ENCODE measurements at places on chromosomes 5 and 9.

DNA sequence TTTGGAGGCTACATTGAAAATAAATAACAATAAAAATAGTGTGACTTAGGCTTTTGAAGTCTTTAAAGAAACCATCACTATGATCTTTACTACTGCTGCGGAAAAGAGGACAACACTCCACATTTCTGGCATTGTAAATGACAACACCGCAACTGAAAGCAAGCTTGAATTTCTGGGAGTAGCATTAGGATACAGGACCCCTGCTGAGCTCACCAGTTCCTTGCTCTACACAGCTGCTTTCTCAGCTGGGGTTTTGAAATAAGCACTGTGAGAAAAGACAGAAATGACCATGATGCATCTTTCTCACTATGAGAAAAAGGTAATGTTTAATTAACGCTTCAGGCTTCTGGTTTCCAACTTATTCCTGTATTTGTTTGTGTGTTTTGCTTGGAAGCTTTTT, 168.0 kb downstream of the TAF11L14 start:
- DNase-seq, result no peak

- DNase-seq, result no peak
These were observed 481.9 kb downstream of the ZNF608 start for GRCh38 chr5:124264499-124264898.

DNA sequence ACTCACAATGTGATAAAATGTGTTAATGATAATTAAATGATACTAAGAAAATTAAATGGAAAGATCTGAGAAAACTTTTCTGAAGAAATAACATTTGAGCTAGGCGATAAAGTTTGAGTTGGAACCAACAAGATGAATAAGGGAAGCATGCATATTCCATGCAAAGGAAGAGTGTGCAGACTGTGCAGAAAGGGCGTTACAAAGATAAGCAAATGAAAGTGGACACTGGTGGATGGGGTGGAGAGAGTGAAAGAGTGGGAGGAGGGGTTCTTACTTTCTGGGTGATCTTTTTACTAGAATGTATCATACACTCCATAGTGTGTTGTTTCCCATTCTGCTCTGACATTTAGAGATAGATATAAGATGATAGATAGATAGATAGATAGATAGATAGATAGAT, 138.7 kb downstream of the HTR1A start:
- no peak for DNase-seq

GRCh38 chr9:8600914-8601680, 801.5 kb upstream of the DMAC1 start:
- no peak for DNase-seq

GRCh38 chr9:115412656-115413055, 294.7 kb upstream of the TNC start:
- DNase-seq, result no peak

DNA sequence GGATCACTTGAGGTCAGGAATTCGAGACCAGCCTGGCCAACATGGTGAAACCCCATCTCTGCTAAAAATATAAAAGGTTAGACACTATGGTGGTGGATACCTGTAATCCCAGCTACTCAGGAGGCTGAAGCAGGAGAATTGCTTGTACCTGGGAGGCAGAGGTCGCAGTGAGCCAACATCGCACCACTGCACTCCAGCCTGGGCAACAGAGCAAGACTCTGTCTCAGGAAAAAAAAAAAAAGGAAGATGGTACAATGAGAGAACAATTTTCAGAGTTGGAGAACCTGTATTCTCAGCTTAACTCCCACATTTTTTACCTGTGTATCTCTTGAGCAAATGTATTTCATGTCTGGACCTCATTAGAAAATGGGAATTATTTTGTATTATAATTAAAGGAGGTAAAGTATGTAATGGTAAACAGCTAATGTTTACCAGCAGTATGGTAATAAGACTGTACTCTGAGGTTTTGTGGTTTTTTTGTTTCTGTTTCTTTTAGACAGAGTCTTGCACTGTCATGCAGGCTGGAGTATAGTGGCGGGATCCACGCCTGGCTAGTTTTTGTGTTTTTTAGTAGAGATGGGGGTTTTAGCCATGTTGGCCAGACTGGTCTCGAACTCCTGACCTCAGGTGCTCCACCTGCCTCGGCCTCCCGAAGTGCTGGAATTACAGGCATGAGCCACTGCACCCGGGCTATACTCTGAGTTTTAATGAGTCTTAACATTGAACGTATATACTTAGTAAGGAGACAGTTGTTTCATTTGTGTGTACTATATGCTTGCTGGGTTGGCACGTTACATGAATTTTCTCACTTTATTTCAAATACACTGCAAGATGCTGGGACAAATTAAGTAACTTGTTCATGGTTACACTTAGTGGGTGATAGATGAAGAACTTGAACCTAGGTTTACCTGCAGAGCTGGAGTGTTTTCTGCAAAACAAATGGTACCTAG, 16.2 kb downstream of the UHRF2 start:
- DNase-seq, result no peak

GRCh38 chr5:128895122-128895521, 70.2 kb upstream of the SLC27A6 start:
- DNase-seq, result no peak

- DNase-seq, result no peak
These were observed 28.8 kb downstream of the GARNL3 start for GRCh38 chr9:127293328-127293727.

DNA sequence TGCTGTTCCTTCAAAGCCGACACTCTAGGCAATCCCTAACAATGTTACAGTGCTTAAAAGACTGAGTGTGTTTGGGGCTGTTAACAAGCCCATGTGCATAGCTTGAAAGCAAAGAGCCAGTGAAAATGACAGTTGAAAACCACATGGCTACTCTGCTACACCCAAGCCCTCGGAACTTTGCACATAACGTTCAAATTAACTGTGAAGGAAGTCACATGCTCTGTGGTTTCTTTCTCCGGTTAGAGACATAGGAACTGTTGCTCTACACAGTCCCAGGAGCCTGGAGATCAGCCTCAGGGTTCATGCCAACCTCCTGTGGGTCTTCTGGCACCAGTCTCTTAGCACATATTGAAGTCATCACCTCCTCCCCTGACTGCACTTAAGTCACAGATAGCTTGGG, 51.1 kb downstream of the C9orf152 start:
- no peak for DNase-seq

GRCh38 chr5:116038817-116039216, 6.5 kb downstream of the ARL14EPL start:
- DNase-seq, result no peak

- DNase-seq, result no peak
These were observed 14.8 kb downstream of the FCN1 start for GRCh38 chr9:134902936-134903335.

DNA sequence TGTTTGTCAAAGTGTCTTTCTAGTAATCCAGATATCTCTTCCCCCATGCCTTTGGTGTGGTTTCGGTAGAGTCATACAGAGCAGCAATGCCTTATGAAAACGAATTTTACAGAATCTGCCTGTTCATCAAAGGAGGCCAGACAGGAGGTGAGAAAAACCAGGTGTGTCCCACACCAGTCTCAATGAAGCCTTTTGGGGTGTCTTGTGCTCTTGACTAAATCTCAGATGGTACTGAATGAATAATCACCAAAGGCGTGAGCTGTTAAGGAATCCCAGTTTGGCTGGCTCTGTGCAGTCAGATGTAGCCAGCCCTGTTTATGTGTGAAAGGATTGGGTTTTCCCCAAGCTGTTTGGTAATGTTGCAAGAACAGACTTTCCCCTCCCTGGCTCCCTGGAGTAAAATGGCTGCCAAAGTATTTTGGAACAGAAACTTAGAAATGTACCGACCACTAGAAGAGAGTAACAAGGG, 70.8 kb upstream of the CDKN2B start:
- no peak for DNase-seq

DNA sequence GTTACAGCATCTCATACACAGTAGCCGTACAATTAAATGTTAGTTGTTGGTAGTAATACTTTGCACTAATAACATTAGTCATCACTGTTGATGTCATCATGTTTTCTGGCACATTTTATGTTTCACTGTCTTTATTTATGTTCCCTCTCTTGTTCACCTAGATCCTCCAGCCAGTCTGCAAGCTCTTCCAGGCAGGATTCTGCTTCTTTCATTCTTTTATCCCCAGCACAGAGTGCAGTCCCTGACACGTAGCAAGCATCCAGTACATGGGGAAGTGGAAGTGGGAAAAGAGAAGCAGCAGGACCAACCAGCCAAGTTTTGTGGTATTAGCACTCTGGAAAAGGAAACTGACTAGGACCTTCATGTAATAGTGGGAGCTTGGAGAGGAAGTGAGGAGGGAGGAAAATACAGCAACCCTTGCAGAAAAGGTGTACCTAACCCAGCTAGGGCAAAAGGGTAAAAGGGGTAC, 89.7 kb upstream of the SLC44A1 start:
- DNase-seq, result no peak

- no peak for DNase-seq
These were observed 74.1 kb upstream of the SAP30L start for GRCh38 chr5:154371687-154372086.

DNA sequence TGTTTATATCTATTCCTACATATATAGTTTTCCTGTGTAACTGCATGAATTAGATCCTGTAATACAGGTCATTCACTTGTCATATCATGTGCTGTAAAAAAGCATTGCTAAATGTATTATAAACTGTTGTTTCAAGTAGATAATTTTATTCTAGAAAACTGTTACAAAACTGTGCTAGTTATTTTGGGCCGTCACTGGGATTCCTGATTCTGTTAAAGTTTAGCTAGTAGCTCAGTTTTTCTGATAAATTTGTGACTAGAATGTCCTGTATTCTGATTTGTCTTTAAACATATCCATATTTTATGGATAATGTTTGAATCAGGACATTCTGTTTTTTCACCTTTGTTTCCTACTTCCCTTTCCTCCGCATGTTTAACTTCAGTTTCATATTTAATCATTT, 5.4 kb downstream of the SLF1 start:
- DNase-seq, result no peak

DNA sequence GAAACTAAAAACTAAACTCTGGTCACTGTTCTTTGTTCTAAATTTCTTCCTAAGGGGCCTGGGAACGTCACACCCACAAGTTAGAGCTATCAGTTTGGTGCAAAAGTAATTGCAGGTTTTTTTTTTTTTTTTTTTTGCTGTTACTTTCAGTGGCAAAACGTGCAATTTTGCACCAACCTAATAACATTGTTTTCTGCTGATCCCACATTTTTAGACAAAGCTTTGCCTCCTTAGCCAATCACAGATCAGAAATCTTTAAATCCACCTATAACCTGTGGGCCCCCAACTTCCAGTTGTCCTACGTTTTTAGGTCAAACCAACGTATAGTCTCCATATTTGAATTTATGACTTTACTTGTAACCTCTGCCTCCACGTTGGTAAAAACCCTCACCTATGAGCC, 11.1 kb upstream of the MED10 start:
- DNase-seq, result no peak

- DNase-seq, result no peak
These were observed 1.5 kb downstream of the PRRC2B start for GRCh38 chr9:131395157-131396098.

DNA sequence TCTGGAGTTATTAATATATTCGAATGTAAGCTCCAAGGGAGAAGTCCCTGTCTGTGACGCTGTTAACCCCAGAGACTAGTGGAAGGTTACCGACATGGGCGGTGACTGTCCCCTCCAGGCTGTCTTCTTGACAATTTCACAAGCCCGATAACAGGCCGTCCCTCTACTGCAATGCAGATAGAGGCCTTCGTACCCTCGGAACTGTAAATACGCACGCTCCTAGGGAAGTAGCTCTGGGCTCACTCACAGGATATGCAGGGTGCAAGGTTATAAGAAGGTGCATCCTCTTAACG, 680 bp upstream of the RFK start:
- no peak for DNase-seq

DNA sequence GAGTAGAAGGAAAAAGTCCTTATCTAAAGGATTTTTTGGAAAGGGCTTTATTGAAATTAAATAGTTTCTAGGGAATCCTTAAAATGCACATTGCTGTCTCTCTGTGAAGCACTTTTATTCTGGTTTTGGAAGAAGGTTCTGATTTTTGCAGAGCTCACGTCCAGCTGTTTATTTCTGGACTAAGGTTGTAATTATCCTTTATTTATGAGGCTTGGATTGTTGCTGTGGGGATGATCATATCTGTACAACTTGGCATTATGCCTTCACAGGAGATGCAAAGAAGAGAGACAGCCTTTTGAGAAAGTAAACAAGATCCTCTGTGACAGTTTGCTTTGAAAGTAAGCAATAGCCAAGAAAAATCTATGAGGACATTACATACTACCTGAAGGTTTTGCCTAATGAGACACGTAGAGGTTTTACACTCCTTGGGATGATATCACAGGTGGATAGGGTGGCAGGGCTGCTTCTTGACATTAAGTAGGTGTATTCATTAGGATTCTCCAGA, 14.6 kb downstream of the SMARCA2 start:
- no peak for DNase-seq

- no peak for DNase-seq
These were observed 505.5 kb downstream of the MAT2B start for GRCh38 chr5:164010900-164011299.

DNA sequence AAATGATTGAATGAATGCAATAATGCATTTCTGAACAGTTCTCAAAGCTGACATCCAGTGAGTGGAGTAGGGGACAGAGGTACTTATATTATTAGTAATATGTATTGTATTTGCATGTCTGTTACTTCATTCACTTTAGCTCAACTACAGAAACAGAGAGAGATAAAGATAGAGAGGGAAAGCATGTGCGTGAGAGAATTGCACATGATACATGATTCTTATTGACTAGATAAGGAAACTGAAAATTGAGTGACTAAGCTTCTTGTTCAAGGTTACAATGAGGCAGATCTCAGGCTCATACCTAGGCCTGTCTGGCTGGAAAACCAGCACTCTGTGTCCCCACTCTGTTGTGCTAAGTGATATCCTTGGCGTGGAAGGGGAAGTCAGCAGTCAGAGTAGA, 337.7 kb upstream of the KLF4 start:
- DNase-seq, result no peak

DNA sequence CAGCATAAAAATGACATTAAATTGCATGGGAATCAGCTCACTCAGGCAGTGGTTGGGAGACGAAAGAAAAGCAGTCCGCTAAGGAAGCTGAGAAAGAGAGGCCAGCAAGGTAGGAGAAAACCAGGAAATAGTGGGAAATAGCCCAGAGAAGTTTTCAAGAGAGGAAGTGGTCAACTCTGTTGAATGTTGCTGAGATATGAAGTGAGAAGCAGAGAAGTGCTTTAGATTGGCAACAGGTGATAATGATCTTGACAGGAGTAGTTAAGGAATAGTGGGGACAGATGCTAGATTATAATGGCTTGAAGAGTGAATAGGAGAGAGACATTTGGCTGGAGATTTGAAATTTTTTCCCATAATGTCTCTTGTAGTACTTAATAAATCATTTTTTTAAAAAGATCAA, 30.8 kb downstream of the CNTRL start:
- DNase-seq, result no peak

DNA sequence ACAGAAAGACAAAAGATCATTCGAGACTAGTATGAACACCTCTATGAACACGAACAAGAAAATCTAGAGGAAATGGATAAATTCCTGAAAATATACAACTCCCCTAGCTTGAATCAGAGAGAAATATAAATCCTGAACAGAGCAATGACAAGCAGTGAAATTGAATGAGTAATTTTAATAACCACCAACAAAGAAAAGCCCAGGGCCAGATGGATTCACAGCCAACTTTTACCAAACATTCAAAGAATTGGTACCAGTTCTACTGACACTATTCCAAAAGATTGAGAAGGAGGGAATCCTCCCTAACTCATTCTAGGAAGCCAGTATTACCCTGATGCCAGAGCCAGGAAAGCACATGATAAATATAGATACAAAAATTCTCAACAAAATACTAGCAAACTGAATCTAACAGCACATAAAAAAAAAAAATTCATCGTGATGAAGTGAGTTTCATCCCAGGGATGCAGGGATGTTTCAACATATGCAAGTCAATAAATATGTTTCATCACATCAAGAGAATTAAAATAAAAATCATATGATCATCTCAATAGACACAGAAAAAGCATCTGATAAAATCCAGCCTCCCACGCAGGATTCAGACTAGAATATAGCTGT, 25.2 kb upstream of the PTGER4 start:
- no peak for DNase-seq

Data from stimulated activated CD8-positive, alpha-beta memory T cell treated with anti-CD3 and anti-CD28 coated beads, Interleukin-2, amount 100 ng/mL, for 1 hour (primary cell).